Activated CD4-positive, alpha-beta T cell treated with anti-CD3 and anti-CD28 coated beads, Interleukin-2, amount 50 U/mL, for 1 hour (primary cell): ENCODE measurements at places on chromosomes 7 and 10.

DNA sequence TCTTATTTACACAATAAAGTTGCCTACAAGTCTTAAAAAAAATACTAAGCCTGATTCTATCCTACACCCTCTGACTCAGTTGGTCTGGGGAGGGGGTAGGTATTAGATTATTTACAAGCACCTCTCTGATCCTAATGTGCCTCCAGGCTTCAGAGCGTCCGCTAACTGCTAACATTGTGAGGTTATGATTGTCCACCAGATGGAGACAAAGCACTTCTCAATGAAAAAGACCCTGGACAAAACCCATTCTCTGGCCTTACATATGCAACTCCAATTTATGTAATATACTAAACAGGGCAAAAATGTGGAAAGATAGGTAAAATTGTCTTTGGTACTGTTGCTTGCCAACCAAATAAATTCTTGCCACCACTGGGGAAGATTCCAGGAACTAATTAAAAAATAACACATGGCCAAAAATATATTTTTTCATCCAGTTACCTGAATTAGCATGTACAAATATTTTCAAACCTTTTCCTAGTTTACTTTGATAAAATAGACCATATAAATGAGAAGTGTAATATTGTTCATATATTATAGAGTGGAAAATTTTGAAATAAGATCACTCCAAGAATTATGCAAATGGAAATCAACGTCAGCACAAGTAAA lies 92.4 kb downstream of the KIF20B start:
- DNase-seq = peak; percentile 17

DNA sequence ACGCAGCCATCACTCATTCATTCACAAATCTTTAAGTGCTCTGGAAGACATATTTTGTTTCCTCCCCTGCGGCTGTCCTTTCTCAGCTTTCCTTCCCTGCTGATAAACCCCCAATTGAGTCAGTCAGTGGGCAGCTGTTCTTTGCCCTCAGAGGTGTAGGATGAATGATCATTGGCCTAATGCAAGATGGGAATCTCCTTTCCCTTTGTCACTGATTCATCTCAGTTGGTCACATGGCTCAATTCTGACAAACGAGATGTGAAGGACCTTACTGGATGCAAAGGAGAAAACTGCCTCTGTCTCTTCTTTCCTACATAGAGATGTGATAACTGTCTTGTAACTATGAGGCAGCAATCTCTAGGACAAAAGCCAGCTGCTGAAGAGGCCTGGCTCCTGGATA lies 44.6 kb downstream of the COL28A1 start:
- no peak for DNase-seq

DNA sequence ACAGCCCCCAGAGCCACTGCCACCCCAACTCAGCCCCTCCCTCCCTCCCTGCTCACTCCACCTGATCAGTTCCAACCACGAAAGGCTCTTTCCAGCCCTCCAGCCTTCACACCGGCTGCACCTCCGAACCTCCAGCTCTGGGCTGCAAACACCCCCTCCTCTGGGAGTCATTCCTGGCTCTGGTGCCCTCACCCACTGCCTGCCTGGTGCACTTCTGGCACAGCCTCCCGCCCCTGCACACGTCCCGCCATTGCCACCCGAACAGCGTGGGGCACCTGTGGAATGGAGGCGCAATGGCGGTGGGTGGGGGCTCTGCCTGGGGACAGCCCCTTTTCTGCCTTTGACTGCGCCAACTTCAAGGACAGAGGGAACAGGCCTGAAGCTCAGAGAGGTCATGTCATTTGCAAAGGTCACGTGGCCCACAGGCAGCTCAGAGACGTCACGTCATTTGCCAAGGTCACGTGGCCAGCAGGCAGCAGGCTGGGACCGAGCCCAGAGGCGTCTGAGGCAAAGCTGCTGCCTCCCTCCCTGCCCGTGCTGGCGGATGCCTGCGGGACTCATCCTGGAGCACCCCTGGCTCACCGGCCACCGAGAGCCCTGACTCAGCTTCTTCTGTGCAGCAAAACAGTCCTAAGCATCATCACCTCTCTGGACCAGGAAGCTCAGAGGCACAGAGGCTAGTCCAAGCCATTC lies 76.0 kb upstream of the DNAAF5 start:
- no peak for DNase-seq

- DNase-seq = no peak
Measured at GRCh38 chr7:2307690-2308107, 6.5 kb downstream of the SNX8 start.

- no peak for DNase-seq
Measured at GRCh38 chr7:44153948-44154335, 12.8 kb upstream of the MYL7 start.

DNA sequence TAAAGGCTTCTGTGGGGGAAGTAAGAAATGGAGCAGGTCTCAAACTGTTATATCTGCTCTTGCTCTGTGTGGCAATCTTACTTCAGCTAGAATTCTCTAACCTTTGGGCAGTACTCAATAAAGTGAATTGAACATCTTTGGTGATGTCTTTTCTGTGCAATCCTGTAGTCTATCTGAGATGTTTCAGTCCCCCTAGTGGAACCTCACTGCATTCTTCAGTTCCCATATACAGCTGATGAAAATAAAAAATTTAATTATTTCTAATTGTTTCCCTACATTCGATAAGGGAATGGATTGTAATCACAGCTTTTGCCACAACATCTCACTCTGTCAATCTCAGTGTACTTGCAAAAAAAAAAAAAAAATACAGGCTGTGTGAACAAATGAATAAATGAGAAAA lies 522.6 kb downstream of the DNAJB9 start:
- no peak for DNase-seq

DNA sequence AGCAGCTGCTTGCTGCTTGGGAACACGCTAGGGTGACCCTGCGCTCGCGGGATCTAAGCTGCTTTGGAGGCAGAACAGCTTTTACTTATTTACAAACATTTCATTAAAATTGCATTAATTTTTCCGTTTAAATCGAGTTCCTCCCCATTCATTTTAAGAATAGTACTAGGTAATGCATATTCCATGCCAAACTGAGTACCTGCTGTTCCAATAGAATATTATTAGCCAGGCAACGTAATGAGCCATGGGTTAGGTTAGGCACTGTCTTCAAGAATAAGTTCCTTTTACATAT lies 860 bp downstream of the EXOC6 start:
- DNase-seq = no peak

GRCh38 chr10:100229819-100230422 lies 525 bp upstream of the CHUK start:
- no peak for DNase-seq

DNA sequence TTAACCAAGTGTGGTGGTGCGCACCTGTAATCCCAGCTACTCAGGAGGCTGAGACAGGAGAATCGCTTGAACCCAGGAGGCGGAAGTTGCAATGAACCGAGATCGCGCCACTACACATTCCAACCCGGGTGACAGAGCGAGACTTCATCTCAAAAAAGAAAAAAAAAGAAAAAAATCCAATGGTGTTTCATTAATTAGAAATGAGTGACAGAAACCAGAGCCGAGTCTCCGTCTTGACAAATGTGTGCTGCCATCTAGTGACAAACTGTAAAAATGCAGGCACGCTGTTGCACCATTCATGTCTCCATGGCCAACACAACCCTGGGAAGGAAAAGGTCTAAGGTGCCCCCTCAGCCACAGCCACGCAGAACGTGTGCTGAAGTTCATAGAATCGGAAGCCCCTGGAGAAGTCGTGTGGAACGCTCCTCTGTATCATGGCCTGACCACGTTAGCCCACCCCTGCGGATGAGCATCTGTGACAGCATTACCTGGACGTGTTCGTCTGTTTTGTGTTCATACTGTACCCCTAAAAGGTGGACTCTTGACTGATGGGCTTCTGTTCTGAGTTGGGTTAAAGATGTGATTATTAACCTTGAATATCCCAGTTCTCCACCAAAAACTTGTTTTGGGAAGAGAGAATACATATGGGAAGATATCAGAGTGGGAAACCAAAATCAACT lies 94.9 kb downstream of the LYZL2 start:
- peak; percentile 66 for DNase-seq

DNA sequence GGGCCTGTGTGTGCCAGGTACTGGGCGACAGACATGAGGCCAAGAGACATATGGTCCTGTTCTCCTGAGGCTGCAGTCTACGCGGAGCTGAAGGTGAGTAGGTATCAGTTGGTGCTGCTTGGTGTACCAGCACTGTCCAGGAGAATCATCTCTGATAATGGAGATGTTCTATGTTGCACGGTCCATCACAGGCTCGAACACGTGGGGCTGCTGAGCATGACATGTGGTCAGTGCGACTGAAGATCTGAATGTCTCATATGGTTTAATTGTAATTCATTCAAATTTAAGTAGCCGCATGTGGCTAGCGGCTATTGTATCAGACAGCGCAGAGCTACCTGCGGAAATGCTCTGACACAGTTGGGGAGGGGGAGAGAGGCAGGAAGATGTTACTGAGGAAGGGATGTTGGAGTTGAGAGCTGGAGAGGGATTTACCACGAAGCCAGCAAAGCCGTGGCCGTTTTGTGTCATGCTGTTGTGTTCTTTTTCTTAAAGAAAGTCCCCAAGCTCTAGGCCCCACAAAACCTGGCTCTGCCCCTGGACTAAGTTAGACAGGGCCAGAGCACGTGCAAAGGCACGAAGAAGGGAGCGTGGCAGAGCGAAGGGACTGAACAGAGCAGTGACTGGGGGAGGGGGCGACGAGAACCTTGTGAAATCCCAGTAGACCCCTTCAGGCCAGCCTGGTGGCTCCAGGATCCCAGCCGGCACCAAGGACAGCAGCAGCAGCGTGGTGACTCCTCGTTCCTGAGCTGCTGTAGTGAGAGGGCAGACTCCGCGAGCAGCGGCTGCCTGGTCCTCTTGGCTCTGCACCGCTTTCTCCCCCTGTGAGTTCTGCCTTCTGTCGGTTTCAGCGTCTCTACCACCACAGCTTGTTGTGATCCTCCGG lies 20.0 kb downstream of the SMKR1 start:
- no peak for DNase-seq

- no peak for DNase-seq
Measured at GRCh38 chr7:130793855-130794618, 60.0 kb upstream of the KLF14 start.

DNA sequence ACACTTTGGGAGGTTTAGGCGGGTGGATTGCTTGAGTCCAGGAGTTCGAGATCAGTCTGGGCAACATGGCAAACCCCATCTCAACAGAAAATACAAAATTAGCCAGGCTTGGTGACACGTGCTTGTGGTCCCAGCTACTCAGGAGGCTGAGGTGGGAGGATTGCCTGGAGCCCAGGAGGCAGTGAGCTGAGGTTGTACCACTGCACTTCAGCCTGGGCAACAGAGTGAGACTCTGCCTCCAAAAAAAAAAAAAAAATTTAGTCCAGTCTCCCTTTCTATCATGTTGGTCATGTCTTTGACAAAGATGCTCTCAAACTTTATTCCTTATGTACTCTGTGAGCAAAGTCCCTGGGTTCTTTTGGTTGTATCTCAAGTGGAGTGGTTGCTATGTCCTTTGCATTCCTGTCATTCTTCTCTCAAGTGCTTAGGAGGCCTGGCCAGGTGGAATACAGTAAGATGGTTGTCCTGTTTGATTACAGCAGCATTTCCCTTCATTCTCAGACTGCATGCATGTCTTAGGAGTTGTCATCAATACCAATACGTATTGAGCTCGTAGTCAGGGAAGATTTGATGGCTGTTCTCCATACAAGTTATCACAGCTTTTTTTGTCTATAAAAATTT lies 85.7 kb downstream of the MMRN2 start:
- no peak for DNase-seq

GRCh38 chr7:25349283-25350017 lies 121.2 kb upstream of the NPVF start:
- DNase-seq = no peak

DNA sequence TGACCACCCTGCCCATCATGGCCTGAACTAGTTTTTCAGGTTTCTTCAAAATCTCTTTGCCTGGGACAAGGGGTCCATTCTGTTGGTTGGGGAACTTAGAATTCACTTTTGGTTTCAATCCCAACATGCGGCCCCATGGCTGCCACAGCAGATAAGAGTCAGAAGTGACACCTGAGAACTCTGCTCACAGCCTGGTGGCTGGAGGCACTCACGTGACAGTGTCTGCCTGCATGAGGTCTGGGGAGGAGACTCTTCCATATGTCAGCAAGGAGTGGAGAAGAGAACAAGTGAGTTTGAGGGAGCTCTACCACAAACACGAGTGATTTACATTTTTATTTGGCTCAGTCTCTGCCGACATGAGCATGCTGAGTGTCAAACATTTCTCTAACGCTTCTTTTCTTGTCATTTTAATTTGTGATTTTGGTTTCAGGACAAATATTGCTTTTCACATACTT lies 370.4 kb downstream of the TNS3 start:
- DNase-seq = no peak
